ENCODE measurements at places on chromosomes 6 and 20.
A peak's percentile ranks its signal among the peaks of the same experiment; 100 is the strongest.

DNA sequence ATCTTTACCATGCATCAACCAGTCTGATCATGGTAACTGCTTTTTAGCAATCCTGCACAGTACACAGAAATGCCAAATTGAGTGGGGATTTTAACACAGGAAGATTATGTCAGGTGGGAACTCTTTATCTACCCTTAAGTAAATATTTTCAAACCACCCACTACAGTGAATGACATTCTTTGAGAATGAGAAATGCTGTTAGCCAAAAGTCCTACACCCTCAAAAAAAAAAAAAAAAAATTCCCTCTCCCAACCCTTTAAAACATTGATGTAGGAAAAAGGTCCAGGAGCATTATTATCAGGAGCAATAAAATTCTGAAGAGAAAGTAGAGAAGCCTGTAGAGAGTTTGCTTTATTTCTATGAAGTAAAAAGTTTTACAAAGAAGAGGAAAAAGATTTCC is 307.2 kb upstream of the THEMIS start:
- DNase-seq: no peak

DNA sequence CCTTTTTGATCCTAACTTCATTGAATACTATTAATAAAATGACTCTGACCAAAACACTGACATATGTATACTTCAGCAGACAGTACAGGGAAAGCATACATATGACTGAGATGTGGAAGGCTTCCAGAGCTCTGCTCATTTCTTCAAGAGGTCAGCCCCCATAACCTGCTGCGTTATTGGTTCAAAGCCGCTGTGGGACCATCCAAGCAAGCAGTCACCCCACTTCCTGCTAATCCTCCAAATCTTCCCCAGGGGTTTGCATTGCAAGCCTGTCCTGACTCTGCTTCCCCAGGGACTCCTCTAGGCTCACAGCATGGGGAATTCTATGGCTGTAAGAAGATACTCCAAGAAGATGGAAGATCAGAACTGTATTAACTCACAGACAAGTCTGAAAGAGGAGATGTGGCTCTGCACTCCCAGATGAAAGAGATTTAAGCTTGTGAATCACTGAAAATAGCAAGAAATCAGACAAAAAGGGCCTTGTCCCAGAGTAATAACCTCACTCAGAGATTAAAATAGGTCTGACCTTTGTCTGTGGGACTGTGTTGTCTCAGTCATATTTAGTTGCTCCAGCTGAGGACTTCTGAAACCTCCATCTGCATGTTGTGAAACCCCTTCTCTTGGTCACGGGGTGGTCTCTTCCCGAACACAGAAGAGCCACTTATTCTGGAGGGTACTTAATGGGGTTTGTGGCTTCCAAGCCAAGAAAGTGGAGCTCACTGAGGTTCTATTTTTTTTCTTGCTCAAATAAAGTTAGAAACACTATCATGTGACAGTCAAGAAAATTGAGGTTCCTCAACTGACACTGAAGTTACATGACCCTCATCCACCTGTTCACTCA is 101.5 kb upstream of the MARCKS start:
- DNase-seq: no peak

- DNase-seq: no peak
Observed at GRCh38 chr6:128171182-128171581, 270.3 kb upstream of the THEMIS start.

GRCh38 chr20:54184071-54184470 is 10.3 kb upstream of the CYP24A1 start:
- no peak for DNase-seq

- DNase-seq: no peak
Observed at GRCh38 chr6:155648301-155648700, 192.7 kb upstream of the NOX3 start.

GRCh38 chr6:56593801-56594318 is 48.8 kb downstream of the DST start:
- peak; percentile 34 for DNase-seq

GRCh38 chr6:75085931-75086635 is 119.8 kb downstream of the COL12A1 start:
- no peak for DNase-seq

DNA sequence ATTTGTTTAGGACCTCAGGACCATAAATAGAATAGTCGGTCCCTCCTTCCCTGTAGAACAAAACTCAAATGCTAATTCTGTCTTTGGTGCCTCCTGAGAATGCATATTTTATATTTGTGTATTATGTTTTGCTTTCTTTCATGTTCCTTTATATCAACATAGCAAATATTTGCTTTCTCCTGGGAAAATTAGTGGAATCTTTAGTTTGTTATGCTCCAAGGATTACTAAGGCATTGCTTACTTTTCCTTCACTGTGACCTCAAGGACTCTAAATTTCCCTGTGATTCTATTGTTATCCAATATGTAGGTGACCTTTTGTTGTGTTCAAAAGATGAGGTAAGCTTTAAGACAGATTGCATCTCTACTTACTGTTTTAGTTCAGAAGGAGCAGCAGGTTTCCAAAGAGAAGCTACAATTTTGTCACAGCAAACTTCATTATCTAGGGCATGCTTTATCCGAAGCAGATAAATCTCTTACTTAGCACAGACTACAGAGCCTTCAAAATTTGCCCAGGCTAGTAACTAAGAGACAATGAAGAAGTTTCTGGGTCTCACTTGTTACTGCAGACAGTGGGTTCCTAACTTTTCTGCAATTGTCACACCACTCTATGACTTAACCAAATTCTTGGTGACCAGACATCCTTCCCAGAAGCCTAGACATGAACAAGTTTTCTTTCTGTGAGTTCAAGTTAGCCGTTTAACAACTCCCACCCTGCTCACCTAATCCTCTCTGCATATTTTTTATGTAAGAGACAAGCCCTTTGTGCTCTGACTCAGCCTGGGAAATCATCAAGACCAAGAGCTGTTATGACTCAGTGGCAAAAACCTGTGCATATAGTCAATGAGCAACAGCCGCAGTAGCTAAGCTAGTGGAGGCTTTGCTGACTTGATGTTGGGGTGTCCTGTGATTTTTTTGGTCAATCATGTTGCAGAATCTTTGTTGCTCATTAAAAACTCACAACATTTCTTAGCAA is 378.8 kb downstream of the QKI start:
- DNase-seq: peak; percentile 10

DNA sequence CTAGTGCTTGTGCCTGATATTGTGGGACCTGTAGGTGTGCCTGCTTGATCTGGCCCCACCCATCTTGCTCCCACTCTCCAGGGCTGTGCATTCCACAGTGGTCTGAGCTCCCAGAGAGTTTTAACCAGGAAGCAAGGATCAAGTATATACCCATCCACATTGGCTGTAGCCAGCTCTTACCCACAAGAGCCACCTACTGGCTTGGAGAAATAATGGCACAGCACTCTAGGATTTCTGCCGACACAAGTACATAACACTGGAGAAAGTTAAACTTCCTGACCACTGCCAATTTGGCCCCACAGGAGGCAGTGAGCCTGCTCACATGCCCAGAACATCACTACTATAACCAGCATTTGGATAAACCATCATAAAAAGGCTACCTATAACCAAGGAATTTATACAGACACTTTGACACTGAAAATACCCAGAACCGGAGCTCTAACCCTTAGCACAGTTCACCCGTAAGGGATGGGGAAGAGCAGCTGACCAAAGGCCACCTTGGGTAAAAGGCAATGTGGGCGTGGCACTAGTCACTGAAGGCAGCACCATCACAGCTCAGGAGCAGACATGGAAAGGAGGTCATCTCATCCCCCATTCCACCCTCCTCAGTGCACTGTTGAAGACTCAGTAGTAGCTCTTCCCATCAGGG is 440.4 kb downstream of the BTBD3 start:
- DNase-seq: no peak

- DNase-seq: peak; percentile 85
Observed at GRCh38 chr6:41591859-41592502, 45.8 kb downstream of the FOXP4 start.

DNA sequence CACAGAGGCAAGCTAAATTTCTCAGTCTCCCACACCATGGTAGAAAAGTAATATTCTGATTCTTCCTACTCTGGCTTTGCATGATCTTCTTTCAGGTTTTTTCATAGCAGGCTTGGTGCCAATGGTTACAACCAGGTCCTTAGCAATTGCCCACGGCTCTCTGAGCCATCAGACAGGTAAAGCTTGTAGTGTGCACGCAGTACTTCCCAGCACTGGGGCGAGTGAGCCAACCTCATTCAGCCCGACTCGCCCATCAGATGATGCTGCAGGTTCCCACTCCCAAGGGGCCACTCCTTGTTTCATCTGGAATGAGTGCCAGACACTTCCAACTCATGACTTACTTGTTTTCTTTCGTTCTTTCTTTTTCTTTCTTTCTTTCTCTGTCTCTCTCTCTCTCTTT is 78.3 kb downstream of the PERP start:
- DNase-seq: no peak

DNA sequence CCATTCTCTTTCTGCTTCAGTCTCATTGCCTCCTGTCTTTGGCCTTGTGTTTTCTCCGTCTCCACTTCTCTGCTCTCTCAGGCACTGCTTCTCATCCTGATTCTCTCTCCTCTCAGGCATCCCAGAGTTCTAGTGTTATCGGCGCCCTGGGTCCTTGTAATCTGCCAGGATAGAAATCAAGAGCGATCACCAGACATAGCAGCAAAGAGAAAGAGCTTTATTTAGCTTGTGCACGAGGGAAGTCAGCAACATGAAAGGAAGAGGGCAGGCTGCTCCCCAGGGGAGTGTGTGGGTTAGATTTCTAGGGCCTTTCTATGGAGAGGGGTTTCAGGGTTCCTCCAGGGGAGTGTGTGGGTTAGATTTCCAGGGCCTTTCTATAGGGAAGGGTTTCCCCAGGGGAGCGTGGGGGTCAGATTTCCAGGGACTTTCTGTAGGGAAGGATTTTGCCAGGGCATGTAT is 32.5 kb downstream of the SUN5 start:
- DNase-seq: peak; percentile 49

DNA sequence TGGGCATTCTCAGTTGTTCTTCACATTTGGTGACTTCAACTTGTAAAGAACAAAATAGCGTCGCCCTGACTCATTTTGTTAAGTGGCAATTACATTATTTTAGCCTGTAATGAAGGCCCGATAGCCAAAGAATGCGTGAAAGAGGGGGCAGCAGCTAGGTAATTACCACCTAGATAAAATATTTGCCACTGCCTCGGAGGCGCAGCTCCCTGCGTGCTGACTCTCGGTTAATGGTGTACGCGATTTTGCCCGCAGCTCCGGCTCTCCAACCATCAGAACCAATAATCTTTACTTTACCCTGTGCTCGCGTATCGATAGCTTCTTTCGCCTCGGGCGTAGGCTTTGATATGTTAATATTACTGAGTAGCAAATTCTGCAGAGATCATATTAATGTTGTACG is 8.7 kb downstream of the TFAP2D start:
- no peak for DNase-seq
